ENCODE measurements at places on chromosomes 2 and 18. TPM values are rescaled to one million over a fixed set of nuclear protein-coding genes. Genes with fewer than 3 reads are reported as not detected.
A peak's percentile ranks its signal among the peaks of the same experiment; 100 is the strongest.

GRCh38 chr2:156300337-156300736 is 32.2 kb downstream of the NR4A2 start:
- H3K36me3 ChIP-seq, result no peaks in the 10 kb centered on the region
- no peak overlapping the region for H3K4me3 ChIP-seq
- H3K27me3 ChIP-seq, result peaks cover 5% of the 10 kb centered on the region
- no peak for DNase-seq
- H3K4me1 ChIP-seq, result no peaks in the 10 kb centered on the region

- no peaks in the 10 kb centered on the region for H3K4me1 ChIP-seq
- DNase-seq, result no peak
- H3K27me3 ChIP-seq, result no peaks in the 10 kb centered on the region
- no peaks in the 10 kb centered on the region for H3K36me3 ChIP-seq
- no peak overlapping the region for H3K27ac ChIP-seq
These were observed 666.5 kb downstream of the DCDC2C start for GRCh38 chr2:4369826-4370419.

DNA sequence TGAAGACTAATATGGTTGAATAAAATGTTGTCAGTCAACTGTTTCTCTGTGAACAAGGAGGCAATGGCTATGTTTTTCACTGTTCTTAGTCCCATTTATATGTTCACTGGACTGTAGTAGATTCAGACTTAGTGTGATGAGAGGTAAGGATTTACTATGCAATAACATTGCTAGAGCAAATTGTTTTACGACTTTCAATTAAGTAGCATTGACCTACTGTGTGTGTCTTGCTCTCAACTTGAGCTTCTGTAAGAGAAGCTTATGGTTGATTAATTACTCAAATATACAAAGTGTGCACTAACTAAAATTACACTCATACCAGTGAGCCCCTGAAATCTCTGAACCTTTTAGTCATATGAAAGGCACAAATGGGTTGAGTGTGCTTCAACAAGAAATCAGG is 168.6 kb downstream of the RAPGEF4 start:
- peaks cover 4% of the 10 kb centered on the region for H3K4me1 ChIP-seq
- peaks cover 3% of the 10 kb centered on the region for H3K27me3 ChIP-seq
- no peak for DNase-seq

GRCh38 chr18:801137-801536 is 10.9 kb downstream of the YES1 start:
- H3K27me3 ChIP-seq, result no peaks in the 10 kb centered on the region
- no peak overlapping the region for H3K4me3 ChIP-seq
- H3K36me3 ChIP-seq, result peaks cover 16% of the 10 kb centered on the region
- H3K27ac ChIP-seq, result no peak overlapping the region
- DNase-seq, result no peak
- peaks cover 42% of the 10 kb centered on the region for H3K4me1 ChIP-seq

DNA sequence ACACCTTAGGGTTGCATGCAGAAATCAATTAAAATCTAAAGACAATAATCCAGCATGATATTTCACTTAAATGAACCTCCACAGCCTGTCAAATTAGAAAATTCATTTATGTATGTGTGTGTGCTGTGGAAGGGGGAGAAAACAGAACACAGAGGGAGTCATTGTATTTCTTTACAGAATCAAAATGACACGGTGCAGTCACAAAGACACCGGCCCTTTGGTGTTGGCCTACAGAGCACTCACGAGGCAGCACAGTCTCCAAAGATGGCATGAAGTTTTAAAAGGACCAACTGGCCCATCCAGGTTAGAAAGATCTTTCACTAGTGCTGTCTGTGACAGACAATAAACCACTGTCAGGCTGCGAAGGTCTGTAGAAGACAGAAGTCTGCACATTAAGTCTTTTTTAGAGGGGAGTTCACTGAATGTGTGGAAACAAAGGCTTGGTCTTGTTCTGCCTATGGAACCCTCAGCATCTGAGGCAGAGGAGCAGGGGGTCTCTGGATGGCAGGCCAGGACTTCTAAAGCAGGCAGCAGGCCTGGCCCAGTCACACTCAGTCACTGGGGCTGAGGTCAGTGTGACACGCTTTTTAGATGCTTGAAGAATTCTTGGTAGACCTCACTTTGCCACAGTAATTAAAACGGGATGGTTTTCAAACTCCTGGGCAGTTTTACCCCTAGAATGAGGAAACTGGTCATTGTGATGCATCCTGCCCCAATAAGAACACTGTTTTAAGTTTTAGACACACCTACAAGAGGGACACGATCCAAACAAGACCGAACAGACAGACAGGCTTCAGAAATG is 184.9 kb downstream of the AFF3 start:
- DNase-seq, result no peak
- no peak overlapping the region for H3K4me3 ChIP-seq
- peaks cover 2% of the 10 kb centered on the region for H3K27me3 ChIP-seq
- H3K36me3 ChIP-seq, result no peaks in the 10 kb centered on the region
- H3K4me1 ChIP-seq, result no peaks in the 10 kb centered on the region

DNA sequence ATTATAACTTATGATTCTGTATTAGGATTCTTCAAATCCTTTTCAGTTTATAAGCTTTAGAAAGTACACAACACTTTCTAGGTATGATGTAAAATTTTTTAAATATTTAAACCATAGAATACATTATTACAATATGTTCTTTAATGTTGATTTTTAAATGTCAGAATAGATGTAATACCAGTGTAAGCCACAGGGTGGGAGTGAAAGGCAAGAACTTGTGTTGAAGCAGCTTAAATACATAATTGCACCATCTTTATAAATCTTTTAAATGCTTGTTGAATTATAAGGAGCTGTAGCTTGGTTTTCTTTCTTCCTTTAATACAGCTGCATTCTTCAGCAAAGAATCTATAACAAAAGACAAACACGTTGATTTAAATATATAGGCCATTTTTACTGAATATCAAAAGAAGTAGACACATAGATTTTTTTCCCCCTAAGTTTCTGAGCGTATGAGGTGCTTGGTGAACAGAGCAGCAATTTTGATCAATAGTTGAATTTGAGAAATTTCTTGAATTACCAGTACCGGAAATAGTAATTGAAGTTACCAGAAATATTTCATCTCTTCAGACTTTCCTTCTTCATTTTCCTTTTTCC is 63.0 kb downstream of the TANK start:
- H3K27me3 ChIP-seq, result no peaks in the 10 kb centered on the region
- peaks cover 17% of the 10 kb centered on the region for H3K36me3 ChIP-seq
- DNase-seq, result no peak

GRCh38 chr2:123976054-123976648 is 48.9 kb upstream of the CNTNAP5 start:
- no peak overlapping the region for H3K27ac ChIP-seq
- H3K4me1 ChIP-seq, result no peaks in the 10 kb centered on the region
- H3K27me3 ChIP-seq, result no peaks in the 10 kb centered on the region
- no peak for DNase-seq

DNA sequence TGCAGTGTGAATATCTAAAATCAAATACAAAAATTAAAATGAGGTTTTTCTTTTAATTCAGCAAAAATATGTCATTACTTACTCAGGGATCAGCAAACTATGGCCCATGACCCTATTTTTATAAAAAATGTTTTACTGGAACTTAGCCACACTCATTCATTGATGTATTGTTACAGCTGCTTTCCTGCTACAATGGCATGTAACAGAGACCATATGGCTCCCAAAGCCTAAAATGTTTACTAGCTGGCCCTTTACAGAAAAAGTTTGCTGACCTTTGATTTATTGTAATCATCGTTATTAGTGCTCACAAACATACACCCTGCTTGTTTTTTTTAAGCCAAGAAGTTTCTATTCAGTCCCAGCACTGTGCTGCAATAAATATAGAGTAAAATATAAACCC is 120.3 kb downstream of the PLA2R1 start:
- DNase-seq, result no peak
- H3K27ac ChIP-seq, result no peak overlapping the region
- H3K36me3 ChIP-seq, result no peaks in the 10 kb centered on the region
- peaks cover 3% of the 10 kb centered on the region for H3K27me3 ChIP-seq
- H3K4me3 ChIP-seq, result no peak overlapping the region

- peaks cover 15% of the 10 kb centered on the region for H3K27me3 ChIP-seq
- no peak overlapping the region for H3K27ac ChIP-seq
- H3K4me1 ChIP-seq, result no peaks in the 10 kb centered on the region
These were observed 95.2 kb upstream of the SPRED2 start for GRCh38 chr2:65527451-65528240.

- H3K27me3 ChIP-seq, result peaks cover 7% of the 10 kb centered on the region
- DNase-seq, result no peak
- H3K27ac ChIP-seq, result no peak overlapping the region
- H3K36me3 ChIP-seq, result no peaks in the 10 kb centered on the region
These were observed 22.1 kb upstream of the PXDN start for GRCh38 chr2:1766425-1766824.

GRCh38 chr2:189657867-189658266 is 3.4 kb upstream of the ASNSD1 start:
- peak overlapping the region; percentile 70 for H3K4me3 ChIP-seq
- peak; percentile 53 for DNase-seq
- H3K27me3 ChIP-seq, result no peaks in the 10 kb centered on the region
- peak overlapping the region; percentile 87 for H3K27ac ChIP-seq
- no peaks in the 10 kb centered on the region for H3K36me3 ChIP-seq
- H3K4me1 ChIP-seq, result peaks cover 27% of the 10 kb centered on the region

DNA sequence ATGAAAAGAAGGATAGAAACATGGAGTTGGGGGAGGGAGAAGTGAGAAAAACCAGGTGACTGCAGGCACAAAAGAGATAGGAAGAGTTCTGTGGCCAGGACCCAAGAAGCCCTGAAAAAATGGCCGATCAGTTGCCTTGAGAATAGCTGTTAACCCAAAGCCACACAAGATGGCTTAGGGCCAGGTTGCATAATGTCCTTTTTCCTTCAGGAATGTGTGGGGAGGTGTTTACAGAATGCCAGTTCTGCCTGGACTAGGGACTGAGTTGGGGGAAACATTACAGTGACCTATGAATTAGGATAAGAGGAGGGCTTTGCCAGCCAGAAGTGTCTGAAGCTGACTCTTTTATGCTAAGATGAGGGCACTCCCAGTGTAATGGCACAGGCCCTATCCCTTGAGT is 17.1 kb downstream of the FAM110C start:
- H3K27ac ChIP-seq, result peak overlapping the region; percentile 13
- H3K36me3 ChIP-seq, result no peaks in the 10 kb centered on the region
- H3K4me1 ChIP-seq, result peaks cover 30% of the 10 kb centered on the region
- no peaks in the 10 kb centered on the region for H3K27me3 ChIP-seq

GRCh38 chr2:100208141-100208770 is 65.9 kb upstream of the AFF3 start:
- H3K4me3 ChIP-seq, result no peak overlapping the region
- H3K27me3 ChIP-seq, result peaks cover 24% of the 10 kb centered on the region
- no peak for DNase-seq
- no peak overlapping the region for H3K27ac ChIP-seq
- peaks cover 5% of the 10 kb centered on the region for H3K4me1 ChIP-seq
- H3K36me3 ChIP-seq, result no peaks in the 10 kb centered on the region

GRCh38 chr2:65548064-65548463 is 115.7 kb upstream of the SPRED2 start:
- peaks cover 5% of the 10 kb centered on the region for H3K27me3 ChIP-seq
- peaks cover 3% of the 10 kb centered on the region for H3K4me1 ChIP-seq
- no peaks in the 10 kb centered on the region for H3K36me3 ChIP-seq
- no peak overlapping the region for H3K27ac ChIP-seq
- no peak for DNase-seq

DNA sequence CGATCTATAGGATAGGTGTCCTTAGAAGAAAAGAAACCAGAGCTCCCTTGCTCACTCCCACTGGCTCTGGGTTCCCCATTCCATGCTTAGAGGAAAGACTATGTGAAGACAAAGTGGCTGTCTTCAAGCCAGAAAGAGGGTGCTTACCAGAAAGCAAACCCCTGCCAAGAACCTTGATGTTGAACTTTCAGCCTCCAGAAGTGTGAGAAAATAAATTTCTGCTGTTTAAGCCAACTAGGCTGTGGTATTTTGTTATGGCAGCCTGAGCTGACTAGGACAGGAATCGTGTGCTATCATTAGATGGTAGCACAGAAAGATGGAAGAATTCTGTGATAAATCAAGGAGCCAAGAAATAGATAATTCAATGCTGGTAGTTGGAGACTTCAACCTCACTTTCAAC is 19.9 kb upstream of the TFCP2L1 start:
- no peak overlapping the region for H3K4me3 ChIP-seq
- no peaks in the 10 kb centered on the region for H3K4me1 ChIP-seq
- peaks cover 43% of the 10 kb centered on the region for H3K27me3 ChIP-seq

- no peaks in the 10 kb centered on the region for H3K4me1 ChIP-seq
- no peak overlapping the region for H3K27ac ChIP-seq
- no peaks in the 10 kb centered on the region for H3K36me3 ChIP-seq
These were observed 881.3 kb downstream of the LRRTM4 start for GRCh38 chr2:76640905-76641304.

- no peak for DNase-seq
- H3K4me3 ChIP-seq, result no peak overlapping the region
- H3K27me3 ChIP-seq, result no peaks in the 10 kb centered on the region
- no peak overlapping the region for H3K27ac ChIP-seq
These were observed 118.0 kb downstream of the METTL8 start for GRCh38 chr2:171315781-171316180.

Gene NTSR2
- not detected for total RNA-seq

Gene C1GALT1C1L
- not detected for total RNA-seq

Gene OSBPL6
- total RNA-seq, result 0.08 TPM

Gene AKAIN1
- total RNA-seq, result not detected

Gene LIPG
- not detected for total RNA-seq

Gene CXCR2
- total RNA-seq, result 0.57 TPM

Gene ARHGAP25
- 117 TPM for total RNA-seq

Gene DYNC2LI1
- total RNA-seq, result 6.1 TPM

Gene BOLL
- not detected for total RNA-seq

Data from activated naive CD8-positive, alpha-beta T cell treated with anti-CD3 and anti-CD28 coated beads, Interleukin-2, amount 10 ng/mL, durations not matched to agents 7 days and 5 days (primary cell).